ENCODE measurements at places on chromosomes 3 and 15.

DNA sequence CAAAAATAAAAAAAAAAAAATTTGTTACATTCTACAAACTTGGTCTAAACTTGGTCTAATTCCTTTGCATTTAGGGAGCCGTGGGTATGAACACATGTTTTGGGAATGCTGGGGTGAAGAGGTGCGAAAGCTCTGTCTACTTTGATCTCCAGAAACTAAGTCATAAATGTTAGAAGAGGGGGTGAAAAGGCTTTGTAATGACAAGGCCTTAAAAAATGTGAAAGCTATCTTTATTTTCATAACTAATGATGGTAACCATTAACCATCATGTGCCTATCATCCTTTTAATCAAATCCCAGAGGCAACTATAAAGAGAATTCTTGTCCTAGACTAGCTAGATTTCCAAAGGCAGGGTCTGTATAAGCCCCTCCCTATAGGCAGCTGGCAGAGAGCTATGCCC lies 60.9 kb downstream of the PRICKLE2 start:
- no peak for DNase-seq

DNA sequence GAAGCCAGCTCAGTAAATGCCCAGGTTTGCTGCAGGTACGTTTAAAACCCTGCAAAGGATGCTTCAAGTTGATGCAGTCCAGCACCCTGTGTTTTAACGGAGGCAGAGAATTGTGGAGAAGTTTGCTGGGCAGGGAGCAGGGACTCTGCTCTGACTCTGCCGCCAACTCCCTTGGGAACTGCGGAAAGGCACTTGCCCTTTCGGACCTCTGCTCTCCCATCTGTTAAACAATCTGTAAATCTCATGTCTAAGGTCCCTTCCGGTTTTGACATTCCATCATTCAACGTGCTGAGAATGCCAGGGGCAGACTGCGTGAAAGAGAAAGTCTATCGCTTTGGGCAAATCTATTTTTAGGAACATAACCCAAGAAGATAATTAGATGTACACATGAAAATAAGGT lies 184.5 kb downstream of the OPA1 start:
- no peak for DNase-seq

DNA sequence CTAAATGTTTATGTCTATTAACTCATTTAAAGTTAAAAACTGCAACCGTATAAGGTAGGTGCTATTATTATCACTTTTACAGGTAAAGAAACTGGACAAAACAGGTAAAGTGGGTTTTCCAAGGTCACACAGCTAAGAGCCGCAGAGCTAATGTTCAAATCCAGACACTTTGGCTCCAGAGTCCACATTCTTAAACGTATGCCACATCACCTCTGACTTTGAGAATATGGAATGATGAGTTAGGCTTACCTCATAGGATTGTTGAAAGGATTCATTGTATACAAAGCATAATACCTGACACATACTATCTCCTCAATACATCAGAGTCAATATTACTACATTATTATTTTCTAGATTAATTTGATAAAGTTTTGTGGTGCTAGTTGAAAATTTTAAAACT lies 240.9 kb upstream of the STT3B start:
- DNase-seq: no peak

DNA sequence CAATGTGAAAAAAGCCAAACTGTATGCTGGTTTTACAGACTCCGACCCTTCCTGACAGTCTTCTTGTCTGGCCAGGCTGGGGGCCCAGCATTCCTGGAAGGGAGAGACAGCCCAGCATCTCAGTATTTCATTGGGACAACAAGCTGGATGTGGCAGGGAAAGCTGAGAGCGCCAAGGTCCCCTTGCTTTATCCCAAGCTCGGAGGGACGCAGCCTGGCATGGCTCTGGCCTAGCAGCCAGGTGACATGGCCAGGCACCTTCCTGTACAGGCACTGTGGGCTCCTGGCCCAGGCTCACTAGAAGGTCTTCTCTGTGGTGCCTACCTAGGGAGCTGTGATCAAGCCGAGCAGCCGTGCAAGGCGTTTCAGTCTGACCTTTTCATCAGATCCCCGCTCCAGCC lies 33.0 kb downstream of the UMPS start:
- DNase-seq: no peak

- no peak for DNase-seq
These were observed 460.0 kb upstream of the TBL1XR1 start for GRCh38 chr3:177657243-177657642.

DNA sequence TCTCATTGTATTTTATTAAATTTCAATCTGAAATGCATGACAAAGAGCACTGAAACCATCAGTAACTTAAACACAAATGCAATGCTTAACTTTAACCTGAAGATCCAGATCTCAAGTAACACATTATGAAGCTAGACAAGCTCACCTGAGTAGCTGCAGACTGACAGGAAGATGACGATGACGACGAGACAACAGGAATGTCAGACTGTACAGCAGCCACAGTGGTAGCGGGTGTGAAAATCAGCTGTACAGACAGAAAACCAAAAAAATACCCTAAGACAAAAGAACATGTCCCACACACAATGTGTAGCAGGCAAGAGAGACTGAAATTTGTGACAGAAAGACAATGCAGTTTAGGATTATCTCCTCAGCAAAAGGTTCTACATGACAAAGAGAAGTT lies 36.3 kb downstream of the PHC3 start:
- DNase-seq: no peak

DNA sequence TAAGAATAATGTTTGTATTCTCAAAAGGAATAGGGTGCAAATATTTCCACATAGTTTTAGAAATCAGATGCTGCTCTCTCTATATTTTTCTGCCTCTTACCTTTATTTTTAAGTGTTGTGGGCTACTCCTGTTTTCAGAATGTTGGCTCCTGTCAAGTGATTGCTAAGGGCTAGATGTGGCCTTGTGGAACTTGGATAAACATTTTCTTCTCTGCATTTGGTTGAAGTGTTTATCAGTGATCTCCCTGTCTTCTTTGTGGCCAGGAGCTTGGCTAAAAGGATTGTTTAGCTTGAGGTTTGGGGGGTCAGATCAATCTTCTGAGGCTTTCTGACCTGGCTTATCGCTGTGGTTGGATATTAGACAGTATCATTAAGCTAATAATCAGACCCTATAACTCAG lies 112.6 kb downstream of the TCF12 start:
- no peak for DNase-seq

GRCh38 chr3:130669740-130670139 lies 76.9 kb downstream of the PIK3R4 start:
- DNase-seq: no peak

DNA sequence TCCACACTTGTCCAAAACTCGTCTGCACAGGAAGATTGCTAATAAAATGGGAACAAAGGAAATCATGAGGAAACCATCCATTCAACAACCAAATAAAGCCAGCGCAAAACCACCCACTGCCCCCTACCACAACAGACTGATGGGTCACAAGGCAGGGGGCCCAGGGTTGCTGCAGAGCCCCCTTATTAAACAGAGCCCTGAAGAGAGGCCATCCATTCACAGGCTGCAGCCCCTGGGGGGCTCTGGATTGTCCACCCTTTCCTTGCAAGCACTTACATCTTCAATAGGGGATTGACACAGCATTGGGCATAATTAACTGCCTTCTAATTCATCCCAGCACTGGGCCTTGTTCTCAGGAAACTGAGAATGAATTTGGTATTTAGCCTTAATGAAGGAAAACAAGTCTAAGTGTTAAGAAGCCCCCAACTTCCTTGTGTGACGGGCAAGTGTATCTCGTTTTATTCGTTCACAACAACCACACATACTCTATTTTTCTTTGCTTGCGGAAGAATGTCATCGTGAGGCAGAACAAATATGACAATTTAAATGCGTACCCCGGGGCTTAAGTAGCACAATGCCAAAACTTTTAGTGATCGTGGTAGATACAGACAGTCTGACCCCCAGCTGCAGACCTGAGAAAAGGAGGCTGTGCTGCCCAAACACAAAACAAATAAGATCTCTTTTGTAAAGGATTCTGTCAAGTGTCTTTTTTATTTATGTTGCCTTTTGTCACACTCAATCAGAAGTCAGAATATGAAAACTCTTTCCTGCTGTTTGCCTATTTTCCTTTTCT lies 144.0 kb downstream of the SEMA6D start:
- no peak for DNase-seq

DNA sequence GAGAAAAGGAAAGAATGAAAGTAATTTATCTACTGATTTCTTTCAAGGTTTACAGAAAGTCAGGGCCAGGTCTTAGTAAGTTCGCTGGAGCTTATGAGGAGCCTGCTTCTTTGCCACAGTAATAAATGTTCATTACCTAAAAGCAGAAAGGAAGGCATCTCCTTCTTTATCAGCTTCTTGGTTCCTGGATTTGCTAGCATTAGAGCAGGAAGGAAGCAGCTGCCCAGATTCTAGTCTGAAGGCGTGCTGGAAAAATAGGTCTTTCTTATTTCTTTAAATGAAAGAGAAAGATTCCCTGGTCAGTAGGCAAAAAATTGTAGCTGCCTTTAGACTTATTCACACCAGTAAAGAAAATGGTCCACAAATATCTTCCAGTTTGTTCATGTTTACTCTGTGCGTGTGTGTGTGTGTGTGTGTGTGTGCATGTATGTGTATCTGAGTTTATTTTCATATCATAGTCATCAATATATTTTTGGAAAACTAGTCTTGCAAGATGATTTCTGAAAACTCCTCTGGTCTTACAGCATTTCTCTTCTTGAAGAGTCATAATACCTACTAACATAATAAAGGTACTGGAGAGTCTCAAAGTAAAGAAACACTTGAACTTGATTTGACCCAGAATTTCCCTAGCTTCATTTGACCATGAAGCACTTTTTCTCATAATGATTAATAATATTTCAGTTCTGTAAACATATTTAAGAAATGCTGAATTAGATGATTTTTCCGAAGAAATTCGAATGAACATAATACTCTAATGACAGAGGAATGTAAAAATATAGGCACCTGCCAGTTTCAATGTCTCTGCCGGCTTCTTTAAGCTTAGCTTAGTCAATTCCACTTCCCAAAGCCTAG lies 255.3 kb upstream of the ZPLD1 start:
- DNase-seq: no peak

- DNase-seq: no peak
These were observed 25.6 kb downstream of the APBA2 start for GRCh38 chr15:28911310-28911931.

GRCh38 chr3:16513141-16514020 lies at the start of gene RFTN1:
Gene RFTN1 (minus strand): TSS chr3:16513699. CDS start chr3:16493869, 19,830 bp downstream.
- DNase-seq: peak; percentile 56

GRCh38 chr15:69434238-69434637 lies 18.4 kb upstream of the RPLP1 start:
- no peak for DNase-seq

Measured in CD4-positive, alpha-beta T cell treated with Interleukin-10 for 1 hour (primary cell).